ENCODE measurements at places on chromosomes 5 and 9.

DNA sequence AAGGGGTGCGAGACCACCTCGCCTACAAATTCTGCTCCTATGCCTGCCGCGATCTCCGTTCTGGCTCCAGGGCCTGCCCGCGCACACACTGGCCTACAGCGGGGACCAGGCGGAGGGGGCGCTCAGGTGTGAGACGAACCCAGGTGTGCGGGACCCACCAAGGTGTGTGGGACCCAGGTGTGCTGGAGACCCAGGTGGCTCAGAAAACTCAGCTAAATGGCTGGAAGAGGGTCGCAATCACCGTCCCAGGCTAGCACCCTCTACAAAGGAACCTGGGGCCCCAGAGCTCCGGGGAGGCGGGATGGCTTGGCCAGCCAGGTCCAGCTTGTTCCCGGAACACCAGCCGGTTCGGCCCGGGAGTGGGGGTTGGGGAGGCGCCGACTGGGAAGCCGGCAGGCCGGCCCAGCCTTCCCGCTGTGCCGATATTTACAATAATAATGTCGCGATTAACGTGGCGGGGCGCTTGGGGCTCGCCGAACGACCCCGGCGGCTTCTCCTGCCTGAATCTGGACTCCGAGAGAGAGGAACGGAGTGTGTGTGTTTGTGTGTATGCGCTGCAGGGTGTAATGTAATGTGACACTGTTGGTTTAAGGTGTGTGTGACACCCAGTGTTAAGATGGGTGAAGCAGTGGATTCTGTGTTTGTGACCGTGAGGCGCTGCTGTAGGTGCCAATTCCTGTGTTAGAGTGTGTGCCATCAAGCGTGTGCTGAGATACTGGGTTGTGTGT, 1.4 kb downstream of the PCDH1 start:
- DNase-seq, result no peak

- no peak for DNase-seq
Measured at GRCh38 chr5:68459093-68459809, 243.7 kb downstream of the PIK3R1 start.

DNA sequence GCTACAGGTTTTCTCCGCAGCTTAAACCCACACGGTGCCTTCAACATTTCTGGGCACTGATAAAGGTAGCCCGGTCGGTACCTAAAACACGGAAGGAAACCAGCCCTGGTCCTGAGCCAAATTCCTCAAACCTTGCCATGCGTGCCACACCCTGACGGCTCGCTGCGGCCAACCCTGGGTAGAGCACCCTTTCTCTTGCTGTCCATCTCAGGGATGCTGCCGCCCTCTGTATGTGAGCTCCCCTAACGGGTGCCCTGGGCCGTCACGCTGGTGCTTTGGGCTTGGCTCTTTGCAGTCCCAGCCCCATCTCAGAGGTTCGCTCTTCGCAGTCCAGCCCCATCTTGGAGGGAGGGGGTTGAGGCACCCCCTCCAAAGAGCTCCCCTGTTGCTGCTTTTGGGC, 43.9 kb downstream of the PNPLA7 start:
- no peak for DNase-seq

GRCh38 chr5:154179846-154180710, 10.5 kb upstream of the GALNT10 start:
- peak; percentile 19 for DNase-seq

DNA sequence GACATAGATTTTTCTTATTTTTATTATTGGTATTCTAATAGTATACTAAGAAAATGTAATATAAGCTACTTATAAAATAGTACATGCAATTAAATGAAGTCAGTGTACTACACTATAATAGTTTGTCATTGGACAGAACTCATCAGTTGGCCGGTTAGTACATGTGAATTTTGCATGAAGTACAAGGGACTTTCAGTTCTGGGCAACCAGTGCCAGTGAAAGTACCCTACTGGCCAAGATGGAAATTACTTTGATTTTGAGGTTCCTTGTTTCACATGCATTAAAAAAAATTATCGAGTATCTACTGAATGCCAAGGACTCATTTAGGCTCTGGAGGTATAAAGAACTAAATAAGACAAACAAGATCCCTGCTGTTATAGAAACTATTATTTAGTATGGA, 213.4 kb upstream of the ELL2 start:
- DNase-seq, result no peak

- no peak for DNase-seq
Measured at GRCh38 chr5:42767491-42768105, 11.0 kb downstream of the CCDC152 start.

GRCh38 chr5:73448463-73449136, at the start of gene FOXD1:
Gene FOXD1 (minus strand): TSS chr5:73448777. CDS start chr5:73448362, 415 bp downstream.
- DNase-seq, result no peak

DNA sequence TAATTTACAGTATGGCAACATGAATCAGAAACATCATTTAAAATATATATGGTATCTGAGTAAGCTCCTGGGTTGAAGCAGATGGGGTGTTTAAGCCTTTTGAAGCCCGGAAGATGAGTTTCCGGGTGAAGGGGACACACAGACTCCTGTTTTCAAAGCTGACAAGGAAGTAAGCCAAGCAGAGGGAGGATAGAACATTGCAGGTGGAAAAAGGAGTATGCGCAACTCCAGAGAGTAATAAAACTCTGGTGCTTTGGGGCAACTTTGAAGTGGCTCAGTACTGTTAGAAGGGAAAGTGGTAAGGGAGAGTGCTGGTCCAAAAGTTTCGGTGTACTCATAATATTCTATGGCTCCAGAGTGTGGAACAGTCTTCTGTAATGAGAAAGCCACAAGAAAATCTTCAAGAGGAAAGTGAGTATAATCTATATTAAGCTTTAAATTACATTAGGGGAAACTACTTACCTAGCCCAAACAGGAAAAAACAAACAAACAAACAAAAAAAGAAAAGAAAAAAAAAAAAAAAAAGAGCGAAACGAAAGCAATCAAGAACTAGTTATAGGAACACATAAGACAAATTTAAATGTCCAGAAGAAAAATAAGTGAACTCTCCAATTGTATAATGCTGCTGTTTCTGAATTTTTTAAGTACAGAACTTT, 2.3 kb upstream of the ST8SIA4 start:
- DNase-seq, result no peak

- DNase-seq, result no peak
Measured at GRCh38 chr9:32708480-32709150, 73.1 kb upstream of the TAF1L start.

DNA sequence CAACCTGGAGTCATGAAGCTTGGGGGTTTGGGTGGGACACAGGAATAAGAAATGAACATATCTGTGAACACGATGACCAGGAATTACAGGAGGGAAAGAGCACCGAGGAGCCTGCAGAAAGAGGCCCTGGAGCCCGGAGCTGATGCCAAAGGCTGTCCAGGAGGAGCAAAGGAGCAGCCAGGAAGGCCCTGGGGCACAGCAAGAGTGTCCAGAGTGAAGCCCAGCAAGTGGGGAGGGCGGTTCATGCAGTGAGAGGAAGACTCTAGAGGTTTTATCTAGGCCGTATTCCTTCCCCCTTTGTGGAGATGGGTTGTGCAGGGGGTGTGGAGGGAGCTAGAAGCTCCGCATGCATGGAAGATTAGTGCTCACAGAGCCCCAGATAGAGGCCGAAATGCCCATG, 318.4 kb downstream of the GADD45G start:
- DNase-seq, result no peak

DNA sequence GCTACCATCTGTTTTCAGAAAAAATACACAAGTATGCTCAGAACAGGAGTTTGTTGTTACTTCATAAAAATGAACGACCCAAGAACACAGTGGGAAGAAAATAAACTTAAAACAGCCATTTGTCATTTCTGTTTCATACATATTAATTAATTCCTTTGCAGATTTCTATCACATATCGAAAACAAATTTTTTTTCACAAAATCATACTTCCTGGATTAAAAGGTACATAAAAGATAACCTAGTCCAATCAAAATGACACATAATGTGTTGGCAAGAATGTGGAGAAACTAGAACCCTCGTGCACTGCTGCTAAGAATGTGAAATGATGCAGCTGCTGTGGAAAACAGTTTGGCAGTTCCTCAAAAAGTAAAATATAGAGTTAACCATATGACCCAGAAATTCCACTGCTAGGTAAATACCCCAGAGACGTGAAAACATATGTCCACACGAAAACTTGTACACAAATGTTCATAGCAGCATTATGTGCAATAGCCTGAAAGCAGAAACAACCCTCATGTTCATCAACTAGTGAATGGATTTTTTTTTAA, 46.0 kb downstream of the MYO10 start:
- DNase-seq, result no peak

DNA sequence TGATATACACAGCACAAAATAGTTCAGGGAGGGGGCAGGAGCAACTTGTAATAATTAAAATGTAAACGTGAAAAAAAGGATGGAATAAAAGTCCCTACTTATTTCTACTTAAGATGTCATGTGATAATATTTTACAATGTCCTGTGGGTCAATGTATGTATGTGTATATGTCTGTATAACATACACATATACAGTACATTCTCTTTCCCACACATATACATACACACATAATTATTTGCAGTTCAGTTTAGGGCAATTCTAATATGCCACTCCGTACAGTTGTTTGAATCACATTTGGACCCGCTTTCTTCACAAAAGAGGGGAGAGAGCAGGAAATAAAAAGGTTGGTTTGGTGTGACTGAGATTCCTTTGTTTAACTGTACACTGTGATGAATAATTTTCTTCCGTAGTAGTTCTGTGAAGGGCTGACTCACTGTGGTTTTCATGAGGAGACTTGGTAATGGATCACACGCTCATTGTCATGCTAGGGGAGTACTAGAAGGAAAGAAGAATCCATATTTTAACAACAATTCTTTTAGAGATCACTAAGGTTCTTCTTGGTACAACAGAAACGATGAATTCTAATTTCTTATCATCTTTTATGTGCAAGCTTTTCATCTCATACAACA, 26.2 kb upstream of the ACOT12 start:
- DNase-seq, result no peak

GRCh38 chr5:34854459-34855174, 15.7 kb downstream of the TTC23L start:
- DNase-seq, result no peak

DNA sequence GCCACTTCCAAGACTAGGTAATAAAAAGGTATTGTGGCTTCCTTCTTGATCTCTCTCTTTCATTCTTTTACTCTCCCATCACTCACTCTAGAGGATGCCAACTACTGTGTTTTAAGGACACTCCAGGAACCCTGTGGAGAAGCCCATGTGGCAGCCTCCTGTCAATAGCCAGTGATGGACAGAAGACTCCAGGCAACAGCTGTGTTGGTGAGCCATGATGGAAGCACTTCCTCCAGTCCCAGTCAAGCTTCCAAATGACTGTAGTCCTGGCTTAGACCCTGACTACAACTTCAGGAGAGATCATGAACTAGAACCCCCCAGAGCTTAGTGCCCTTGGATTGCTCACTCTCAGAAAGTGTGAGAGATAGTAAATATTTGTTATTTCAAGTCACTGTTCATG, 123.9 kb downstream of the PPP2R2B start:
- no peak for DNase-seq

DNA sequence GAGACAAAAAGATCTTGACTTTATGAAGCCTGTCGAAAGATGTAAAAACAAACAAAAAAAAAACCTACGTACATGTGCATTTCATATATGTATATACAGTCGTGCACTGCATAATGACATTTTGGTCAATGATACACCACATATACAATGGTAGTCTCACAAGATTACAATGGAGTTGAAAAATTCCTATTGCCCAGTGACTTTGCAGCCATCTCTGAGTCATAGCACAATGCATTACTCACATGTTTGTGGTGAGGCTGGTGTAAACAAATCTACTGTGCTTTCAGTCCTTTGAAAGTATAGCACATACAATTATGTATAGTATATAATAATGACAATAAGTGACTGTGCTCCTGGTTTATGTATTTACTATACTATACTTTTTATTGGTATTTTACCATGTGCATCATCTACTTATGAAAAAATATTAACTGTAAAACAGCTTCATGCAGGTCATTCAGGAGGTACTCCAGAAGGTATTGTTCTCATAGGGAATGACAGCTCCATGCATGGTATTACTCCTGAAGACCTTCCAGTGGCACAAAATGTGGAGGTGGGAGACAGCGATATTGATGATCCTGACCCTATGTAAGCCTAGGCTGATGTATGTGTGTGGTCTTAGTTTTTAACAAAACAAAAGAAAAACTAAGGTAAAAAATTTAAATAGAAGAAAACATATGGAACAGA, 73.7 kb upstream of the FST start:
- DNase-seq, result no peak

GRCh38 chr5:170164087-170164486, 58.4 kb downstream of the FOXI1 start:
- DNase-seq, result no peak

GRCh38 chr5:124654418-124654817, 92.0 kb downstream of the ZNF608 start:
- DNase-seq, result no peak

DNA sequence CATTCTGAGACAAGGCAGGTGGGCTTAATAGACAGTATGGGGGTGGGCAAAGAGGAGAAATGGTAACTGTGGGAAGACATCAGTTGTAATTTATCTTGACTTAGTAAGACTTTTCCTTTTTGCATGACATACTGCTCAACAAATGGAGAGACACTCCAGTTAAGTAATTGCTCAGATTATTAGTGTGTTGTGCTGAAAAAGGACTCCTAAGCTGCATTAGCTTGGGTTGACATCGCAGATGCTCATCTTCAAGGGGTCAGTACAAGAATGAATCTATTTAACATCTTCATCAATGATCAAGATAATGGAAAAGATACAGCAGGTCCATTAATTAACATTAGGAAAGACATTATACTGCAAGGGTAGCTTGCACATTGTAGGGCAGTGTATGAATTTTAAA, 181.1 kb upstream of the ELAVL2 start:
- no peak for DNase-seq

- no peak for DNase-seq
Measured at GRCh38 chr5:142032747-142033631, 20.2 kb upstream of the GNPDA1 start.

- no peak for DNase-seq
Measured at GRCh38 chr9:84857211-84857610, 187.7 kb downstream of the NTRK2 start.

DNA sequence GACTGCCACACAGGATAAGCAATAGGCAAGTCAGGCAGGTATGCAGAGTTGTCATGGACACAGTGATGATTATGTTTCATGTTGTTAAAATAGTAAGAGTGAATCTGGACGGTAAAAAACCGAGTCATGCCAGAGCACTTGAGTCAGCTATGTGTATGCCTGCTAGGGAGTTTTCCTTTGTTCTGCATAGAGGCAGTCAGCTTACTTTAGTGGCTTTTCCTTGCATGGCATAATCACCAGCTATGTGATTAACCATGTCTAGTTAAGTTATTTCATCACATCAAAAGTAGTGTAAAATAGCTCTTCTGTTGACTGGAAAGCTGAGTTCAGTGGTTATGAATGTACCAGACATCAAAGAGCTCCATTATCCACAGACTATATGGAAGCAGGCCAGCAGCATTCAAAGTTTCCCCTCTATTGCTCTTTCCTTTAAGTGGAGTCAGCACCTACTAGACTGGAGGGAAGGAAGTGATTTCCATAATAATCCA, 989.8 kb downstream of the TLE1 start:
- DNase-seq, result no peak

- DNase-seq, result no peak
Measured at GRCh38 chr5:78754655-78755054, 106.1 kb upstream of the LHFPL2 start.

- DNase-seq, result no peak
Measured at GRCh38 chr9:105330755-105331154, 86.3 kb downstream of the SLC44A1 start.

- DNase-seq, result no peak
Measured at GRCh38 chr9:120263836-120264235, 316.1 kb downstream of the CDK5RAP2 start.

Data from stimulated activated CD8-positive, alpha-beta memory T cell treated with anti-CD3 and anti-CD28 coated beads, Interleukin-15, amount 100 ng/mL, for 4 hours (primary cell).